ENCODE measurements at places on chromosomes 2 and 18.

DNA sequence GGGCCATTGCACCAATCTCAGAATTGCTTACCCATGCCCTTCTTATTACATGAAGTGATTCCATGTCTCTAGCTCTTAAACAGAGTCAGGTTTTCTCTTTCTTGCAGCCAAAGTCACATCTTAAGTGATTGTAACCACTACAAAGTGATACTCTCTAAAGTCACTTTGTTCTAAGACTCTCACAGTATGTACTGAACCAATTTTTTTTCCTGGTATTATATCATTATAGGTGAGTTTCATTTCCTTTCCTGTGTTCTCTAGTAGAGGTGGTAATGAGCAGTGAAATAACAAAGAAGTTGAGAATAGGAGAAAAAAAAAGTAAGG lies 66.3 kb upstream of the DARS1 start:
- no peak for DNase-seq

DNA sequence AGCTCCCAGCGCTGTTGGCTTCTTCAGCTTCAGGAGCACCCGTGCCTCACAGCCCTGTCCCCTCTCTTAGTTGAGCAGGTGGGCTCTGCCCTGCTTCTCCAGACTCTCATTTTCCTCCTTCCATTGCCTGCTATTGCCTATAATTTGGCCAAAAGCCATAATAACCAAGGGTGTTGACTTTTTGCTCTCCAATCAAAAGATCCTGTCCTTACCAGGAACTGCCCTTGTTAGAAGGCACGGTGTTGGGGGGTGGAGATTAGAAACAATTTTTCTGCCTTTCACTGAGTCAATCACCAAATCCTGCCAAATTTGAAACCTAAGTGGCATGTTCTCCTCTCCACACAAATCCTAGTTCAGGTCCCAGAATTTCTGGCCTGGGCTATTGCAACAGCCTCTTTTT lies 16.7 kb upstream of the PDIA6 start:
- no peak for DNase-seq

DNA sequence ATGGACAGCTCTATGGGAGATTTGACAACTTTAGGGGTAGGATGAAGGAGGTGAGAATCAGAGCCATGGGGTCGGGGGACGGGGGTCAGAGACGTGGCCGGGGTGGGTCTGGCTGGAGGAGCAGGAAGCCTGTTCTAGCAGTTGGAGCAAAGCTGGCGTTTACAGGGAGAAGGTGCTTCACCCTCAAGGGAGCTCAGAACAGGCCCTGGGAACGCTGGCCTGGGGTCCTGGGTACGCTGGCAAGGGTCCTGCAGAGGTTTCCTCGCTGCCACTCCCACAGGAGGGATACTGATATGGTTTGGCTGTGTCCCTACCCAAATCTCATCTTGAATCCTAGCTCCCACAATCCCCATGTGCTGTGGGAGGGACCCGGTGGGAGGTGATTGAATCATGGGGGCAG lies 205.0 kb upstream of the ARL4C start:
- DNase-seq, result no peak

DNA sequence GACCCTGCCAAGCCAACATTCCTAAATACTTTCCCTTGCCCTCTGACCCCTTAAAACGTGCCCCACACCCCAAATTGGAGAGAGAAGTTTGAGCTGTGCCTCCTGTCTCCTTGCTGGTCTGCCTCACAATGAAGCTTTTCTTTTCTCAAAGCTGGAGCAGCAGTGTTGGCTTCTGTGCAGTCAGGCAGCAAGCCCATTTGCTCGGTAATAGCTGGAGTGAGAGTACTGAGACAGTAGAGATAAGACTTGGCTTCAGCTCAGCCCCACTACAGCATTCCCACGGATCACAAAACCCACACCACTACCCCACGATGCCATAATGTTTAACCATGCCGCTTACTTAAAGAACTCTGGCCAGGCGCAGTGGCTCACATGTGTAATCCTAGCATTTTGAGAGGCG lies 73.0 kb downstream of the NCAPH start:
- no peak for DNase-seq

DNA sequence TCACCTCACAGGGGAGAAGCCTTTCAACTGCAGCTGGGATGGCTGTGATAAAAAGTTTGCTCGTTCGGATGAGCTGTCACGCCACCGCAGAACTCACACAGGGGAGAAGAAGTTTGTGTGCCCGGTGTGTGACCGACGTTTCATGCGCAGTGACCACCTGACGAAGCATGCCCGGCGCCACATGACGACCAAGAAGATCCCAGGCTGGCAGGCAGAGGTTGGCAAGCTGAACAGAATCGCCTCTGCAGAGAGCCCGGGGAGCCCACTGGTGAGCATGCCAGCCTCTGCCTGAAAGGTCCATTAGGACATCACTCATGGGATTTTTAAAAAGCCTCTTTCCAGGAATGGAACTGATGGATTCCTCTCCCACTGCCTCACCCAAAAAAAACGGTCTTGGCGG lies 8.9 kb downstream of the KLF11 start:
- DNase-seq, result no peak

GRCh38 chr2:191738003-191738402 lies 60.1 kb downstream of the NABP1 start:
- no peak for DNase-seq

GRCh38 chr18:24238387-24238786 lies 99.5 kb downstream of the CABYR start:
- no peak for DNase-seq

DNA sequence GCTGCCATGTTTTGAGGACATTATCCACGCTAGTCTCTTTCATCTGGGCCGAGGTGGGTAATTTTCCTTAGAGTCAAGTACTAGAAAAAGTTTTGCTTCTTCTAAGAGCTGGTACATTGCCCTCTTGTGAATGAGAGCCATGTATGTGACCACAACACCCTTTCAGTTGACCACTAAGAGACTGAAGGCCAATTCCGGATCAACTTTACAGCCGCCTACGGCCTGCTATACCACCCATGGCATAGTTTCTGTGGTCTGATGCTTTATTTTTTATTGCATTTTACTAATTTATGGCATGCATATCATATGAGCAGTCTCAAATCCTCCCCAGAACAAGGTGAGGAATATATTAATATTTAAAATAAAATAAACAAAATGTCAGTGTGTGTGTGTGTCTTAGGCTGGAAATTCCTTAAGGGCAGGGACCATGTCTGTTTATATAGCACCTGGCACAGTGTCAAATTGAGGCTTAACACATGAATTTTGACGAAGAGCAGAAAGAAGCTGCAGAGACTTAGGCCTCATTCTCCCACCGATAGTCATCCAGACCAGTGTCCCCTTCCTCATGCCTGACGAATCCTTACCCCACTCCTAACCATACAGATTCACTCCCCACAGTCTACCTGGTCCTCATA lies 35.4 kb downstream of the PSD4 start:
- no peak for DNase-seq

DNA sequence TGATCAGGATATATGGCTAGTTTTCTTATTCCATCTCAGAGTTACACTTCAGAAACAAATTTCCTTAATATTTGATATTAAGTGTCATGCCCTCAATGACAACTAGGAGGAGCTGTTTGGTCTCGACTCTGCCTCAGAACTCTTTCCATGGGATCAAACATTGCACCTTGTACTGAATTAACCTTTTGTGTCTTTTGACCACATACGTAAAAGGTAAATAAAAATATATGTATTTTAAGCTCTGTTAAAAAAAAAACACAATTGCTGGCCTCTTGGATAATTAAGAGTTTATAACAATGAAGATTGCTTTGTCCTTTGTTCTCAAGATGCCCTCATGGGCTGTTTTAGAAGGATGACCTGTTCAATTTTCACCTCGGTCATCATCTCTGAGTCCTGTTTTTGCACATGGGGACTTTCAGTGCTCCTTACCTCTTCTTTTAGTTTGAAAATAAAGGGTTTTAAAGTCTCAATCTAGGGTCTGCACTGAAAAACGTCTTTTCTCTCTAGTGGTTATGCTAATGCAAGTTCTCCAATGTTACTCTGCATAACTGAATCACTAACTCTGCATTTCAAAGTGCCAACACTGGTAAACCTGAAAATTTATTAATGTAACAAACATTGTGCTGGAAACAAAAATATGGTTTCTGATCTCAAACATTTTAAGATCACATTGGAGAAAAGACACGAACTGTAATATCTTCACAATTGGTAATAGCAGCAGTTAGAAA lies 18.8 kb upstream of the FN1 start:
- no peak for DNase-seq

DNA sequence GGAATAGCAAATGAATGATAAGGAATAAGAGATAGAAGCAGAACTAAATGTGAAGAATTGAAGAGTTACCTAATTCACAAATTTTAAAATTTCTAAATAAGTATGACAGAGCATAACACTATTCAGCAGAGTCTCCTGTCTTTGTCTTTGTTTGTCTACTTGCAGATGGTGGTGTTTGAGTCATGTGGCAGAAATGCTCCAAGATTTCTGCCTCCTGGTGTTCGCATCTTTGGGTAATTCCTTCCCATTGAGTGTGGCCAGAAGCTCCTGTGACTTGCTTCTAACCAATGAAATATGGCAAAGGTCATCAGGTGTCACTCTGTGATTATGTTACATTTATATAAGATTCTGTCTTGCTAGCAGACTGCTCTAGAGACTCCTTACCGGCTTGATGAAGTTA lies 45.6 kb upstream of the GALNT3 start:
- no peak for DNase-seq

DNA sequence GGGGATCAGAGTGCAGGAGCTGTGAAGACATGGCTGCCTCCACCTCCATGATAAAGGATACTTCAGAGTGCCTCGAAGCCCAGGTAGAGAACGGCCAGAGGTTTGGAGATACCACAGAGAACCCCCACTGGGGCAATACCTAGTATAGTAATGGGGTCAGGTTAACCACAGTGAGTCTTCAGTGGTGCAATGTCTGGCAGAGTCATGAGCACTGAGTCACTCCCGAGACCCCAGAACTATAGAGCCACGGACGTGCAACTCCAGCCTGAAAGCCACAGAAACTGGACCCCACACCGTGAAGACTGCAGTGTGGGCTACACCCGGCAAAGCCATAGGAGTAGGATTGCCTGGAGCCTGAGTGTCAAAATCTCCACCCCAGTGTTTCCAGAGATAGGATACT lies 746.6 kb downstream of the CBLN2 start:
- no peak for DNase-seq

GRCh38 chr2:62309465-62310091 lies 113.7 kb downstream of the B3GNT2 start:
- no peak for DNase-seq

- DNase-seq, result no peak
Measured at GRCh38 chr2:41728788-41729338, 319.0 kb upstream of the PKDCC start.

- DNase-seq, result no peak
Measured at GRCh38 chr2:104919127-104919526, 65.2 kb downstream of the POU3F3 start.

- DNase-seq, result no peak
Measured at GRCh38 chr2:203594541-203594940, 59.4 kb upstream of the RAPH1 start.

DNA sequence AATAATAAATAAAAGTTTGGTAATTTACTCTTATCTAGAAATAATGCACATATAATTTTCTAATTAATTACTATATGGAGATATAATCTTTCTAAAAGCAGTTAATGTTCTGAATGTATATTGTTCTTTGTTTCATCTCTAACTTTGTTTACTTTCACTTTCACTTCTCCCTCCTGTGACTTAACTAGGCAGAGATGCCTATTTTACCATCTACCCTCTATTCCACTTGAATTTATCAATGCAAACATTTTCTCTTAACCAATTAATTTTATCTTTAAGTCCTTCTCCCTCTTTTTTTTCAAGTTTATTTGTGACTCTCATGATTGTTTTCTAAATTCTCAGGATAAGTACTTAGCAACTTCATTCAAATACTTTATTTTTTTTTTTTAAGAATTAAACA lies 55.1 kb upstream of the IL1RL1 start:
- DNase-seq, result no peak

DNA sequence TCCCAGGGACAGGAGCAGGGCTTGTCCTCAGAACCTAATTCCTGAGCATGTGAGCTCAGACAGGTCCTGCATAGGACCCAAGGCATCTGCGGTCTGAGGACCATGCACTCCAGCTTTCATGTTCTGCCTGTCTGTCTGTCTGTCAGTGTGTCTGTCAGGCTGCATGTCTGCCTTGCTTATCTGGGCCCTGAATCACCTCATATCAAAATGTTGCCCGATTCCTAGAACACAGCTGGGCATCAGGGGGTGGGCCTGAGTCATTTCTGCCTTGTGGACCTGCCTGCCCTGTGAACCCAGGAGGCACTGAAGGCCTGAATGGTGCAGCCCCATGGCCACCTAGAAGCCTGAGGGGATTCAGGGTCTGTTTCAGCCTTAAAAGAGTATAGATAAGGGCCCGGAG lies 22.1 kb downstream of the INHBB start:
- no peak for DNase-seq

- DNase-seq, result no peak
Measured at GRCh38 chr2:121949271-121949670, 193.8 kb downstream of the TSN start.

- no peak for DNase-seq
Measured at GRCh38 chr18:41265047-41265446, 690.0 kb upstream of the PIK3C3 start.

DNA sequence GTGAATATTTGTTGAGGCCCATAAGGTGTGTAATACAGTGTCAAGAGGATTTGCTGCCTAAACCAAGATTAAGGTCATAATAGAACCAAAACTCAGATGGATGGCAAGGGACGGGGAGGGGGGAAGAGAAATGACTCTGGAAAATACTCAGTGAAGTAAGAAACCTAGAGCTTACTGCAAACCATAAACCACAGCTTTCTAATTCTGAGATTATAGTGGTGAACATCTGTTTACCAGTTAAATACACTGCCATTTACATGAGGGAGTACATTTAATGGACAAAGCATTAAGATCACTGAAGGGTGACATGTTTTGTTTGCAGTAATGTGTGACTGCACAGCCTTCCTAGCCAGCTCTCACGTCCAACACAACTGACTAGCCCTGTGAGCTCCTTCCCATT lies 19.8 kb downstream of the EVX2 start:
- no peak for DNase-seq

- no peak for DNase-seq
Measured at GRCh38 chr18:28075501-28075900, 101.4 kb downstream of the CDH2 start.

- no peak for DNase-seq
Measured at GRCh38 chr2:224175538-224175937, 136.5 kb upstream of the SERPINE2 start.

DNA sequence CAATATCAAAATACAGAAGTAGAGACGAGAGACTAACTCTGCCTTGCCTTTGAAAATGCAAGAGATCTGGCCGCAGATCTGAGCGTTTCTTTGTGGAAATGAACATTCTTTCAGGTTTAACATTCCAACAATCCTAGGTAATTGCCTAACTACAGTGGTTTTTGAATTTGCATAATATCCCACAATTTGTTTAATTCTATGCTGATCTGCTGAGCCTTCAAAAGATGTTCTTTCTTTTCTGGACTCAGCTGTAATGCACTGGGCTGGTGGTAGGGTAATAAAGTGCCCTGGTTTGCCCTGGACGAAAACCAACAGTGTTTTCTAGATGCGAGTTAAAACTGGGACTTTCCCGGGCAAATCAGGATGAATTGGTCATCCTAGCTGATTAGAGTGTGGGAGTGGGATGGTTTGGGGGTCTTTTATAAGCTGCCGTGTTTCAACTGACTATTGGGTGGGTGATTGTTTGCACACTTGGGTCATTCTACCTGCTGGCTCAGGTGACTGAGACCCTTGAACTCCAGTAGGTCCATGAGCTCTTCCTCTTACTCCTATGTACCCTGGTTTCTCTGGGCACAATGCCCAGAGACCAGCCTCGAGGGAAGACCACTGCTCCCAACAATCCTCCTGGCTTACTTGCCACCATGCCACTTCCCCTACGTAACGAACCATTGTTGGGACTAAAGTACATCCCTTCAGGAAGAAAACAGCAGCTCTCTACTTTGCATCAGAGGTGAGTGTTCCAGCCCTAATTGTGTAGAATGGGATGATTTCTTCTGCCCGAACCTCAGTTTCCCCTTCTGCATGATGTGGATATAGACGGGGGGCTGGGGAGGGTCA lies 3.4 kb upstream of the PAX8 start:
- DNase-seq, result no peak
